ENCODE measurements at places on chromosomes 3 and 15.

DNA sequence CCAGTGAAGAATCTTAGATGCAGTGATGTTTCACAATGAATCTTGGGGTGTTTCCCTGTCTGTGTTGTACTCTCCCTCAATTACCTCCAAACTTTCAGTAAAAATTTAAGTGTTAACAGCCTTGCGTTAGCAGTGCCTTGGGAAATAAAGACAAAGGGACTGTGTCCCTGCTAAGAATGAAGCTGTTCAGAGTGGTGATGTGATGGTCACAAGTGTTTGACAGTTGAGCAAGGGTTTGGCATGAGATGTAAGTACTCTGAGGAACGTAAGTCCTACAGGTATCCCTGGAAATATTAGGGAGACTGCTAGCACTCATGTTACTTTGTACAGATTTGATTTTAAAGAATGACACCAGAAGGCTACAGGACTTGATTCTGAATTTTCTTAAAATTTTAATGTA lies 304.3 kb upstream of the DPH6 start:
- DNase-seq = no peak

DNA sequence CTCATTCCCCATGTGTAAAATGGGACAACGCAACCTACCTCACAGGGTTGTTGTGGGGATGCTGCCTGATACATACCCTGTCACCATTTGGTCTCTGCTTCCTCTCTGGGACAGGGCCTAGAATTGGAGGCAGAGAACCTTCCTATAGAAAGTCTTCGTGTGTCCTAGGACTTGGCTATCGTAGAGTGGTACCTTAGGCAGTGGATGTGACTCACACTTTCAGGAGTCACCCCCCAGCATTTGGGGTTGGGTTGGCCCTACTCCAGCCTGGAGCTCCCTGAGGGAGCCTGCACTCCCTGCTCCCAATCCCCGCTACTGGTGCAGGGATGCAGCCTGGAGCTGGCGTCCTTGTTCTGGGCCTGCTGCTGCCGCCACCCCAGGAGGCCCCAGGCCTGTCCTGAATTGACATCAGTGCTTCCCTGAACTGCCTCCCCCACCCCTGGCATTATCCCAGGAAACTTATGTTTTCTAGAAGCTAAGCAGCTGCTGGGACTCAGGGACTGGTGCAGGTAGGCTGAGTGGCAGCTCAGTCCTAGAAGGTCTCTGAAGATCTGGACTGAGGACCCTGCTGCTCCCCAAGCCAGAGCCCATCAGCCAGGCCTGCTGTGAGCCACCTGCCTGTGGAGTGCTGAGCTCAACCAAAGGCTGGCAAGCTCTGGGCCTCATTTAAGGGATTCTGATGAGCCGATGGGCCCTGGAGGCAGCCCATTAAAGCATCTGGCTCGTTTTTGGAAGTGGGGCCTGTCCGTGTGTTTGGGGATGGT lies 9.9 kb downstream of the C15orf39 start:
- DNase-seq = no peak

DNA sequence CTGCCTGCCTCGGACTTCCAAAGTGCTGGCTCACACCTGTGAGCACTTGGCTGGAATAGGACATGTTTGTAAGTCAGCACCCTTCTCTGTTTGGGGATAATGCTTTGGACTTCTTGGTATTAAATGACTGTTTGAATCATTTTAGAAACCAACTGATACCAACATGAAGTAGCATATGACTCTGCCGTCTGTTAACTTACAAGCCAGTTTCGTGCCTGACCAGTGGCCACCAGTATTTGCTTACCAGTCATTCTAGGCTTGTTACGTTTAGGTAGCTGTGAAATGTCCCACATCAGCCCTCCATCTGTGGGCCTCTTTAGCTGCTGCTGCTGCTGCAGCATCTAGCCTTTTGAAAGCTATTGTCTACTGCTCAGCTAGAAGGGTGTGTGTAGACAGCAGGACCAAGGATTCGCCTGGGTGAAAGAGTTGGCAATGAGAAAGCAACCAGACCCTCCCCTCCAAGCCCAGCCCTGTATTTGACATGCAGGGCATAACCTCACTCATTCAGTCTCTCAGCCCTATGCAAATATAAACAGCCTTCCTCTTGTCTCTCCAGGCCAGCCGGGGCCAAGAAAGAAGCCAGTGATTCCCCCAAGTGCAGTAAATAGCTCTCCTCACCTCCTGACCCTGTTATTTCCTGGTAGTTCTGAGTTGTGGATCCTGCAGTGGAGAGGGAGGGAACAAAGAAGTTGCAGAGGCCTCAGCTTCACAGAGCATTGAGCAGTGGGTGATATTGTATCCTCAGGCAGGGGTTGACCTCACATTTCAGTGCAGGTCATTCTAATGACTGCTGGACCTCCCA lies 51.0 kb downstream of the NKIRAS1 start:
- DNase-seq = no peak

DNA sequence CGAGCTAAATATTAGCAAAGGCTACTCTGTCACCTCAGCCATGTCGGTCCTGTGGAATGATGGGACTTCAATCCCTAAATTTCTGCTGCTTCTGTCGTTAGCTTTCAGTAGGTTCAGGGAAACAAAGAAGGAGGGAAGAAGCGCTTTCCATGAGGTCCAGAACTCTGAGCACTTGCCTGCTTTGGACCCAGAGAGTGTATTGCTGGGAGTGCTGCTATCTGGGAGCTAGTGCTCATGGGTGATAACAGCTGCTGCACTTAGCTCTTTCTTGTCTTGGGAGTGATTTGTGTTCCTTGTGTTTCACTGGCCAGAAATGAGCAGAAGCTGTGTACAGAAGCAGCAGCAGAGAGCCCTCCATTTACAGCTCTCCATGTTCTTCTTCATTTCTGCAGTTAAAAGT lies 369.8 kb downstream of the DIPK2A start:
- no peak for DNase-seq

- no peak for DNase-seq
Observed at GRCh38 chr15:64571857-64572291, 111.5 kb downstream of the ZNF609 start.

GRCh38 chr3:124347418-124347817 lies 355.5 kb upstream of the ROPN1 start:
- no peak for DNase-seq

GRCh38 chr3:150055332-150055731 lies 84.6 kb upstream of the PFN2 start:
- no peak for DNase-seq

- DNase-seq = no peak
Observed at GRCh38 chr3:187798531-187799530, 53.6 kb upstream of the BCL6 start.

DNA sequence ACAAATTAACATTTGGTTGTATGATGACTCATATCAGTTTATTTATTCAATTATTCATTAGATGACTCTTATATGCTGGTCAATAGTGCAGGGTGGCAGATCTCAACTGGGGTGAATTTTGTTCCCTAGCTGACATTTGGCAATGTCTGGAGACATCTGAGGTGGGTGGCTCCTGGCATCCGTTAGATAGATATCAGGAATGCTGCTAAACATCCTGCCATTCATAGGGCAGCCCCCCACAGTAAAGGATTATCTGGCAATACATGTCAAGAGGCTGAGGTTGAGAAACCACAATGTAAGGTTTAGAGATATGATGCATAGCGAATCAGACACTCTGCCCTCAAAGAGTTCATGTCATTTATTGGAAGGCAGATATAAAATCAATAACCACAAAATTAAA lies 719.9 kb downstream of the CADM2 start:
- DNase-seq = no peak

GRCh38 chr15:44501768-44502366 lies 35.1 kb upstream of the EIF3J start:
- peak; percentile 65 for DNase-seq

- no peak for DNase-seq
Observed at GRCh38 chr3:157073810-157074209, 86.1 kb downstream of the CCNL1 start.

GRCh38 chr3:78258798-78259197 lies 1218.9 kb downstream of the ROBO2 start:
- DNase-seq = no peak

DNA sequence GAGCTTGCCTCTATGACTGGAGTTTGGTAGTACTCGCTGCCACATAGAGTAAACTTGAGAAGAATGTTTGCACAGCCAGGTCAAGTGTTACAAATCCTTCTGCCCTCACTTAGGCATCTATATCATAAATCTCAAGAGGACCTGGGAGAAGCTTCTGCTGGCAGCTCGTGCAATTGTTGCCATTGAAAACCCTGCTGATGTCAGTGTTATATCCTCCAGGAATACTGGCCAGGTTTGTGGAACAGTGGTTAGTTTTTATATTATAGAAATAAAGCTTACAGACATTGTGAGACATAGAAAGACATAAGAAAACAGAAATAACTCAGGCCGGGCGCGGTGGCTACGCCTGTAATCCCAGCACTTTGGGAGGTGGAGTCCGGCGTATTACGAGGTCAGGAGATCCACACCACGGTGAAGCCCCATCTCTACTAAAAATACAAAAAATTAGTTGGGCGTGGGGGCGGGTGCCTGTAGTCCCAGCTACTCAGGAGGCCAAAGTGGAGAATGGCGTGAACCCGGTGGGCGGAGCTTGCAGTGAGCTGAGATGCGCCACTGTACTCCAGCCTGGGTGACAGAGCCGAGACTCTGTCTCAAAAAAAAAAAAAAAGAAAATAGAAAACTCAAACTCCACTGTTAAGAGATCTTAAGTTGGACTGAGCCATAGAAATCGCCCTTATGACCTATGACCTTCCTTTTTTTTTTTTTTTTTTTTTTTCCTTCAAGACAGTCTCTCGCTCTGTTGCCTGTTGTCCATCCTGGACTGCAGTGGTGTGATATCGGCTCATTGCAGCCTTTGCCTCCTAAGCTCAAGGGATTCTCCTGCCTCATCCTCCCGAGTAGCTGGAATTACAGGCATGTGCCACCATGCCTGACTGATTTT lies 2.2 kb downstream of the RPSA start:
- peak; percentile 20 for DNase-seq

GRCh38 chr3:55017876-55018275 lies 90.0 kb upstream of the LRTM1 start:
- DNase-seq = no peak

DNA sequence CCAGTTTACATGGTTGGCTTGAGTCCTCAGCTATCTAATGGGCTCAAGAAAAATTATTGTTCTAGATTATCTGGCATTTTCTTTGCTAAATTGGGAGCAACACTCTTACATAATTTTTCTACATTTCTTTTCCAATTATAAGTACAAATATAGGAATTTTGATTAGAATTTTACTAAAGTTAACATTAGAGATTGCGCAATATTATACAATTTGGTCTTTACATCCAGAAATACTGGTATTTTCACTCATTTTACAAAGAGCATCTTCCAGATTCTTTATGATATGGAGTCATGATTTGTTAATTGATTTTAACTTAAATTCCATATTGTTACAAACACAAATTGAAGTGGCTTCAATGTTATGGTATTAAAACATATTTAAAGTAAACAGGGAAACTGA lies 19.7 kb upstream of the GOLGB1 start:
- DNase-seq = no peak

- DNase-seq = no peak
Observed at GRCh38 chr3:35651851-35652250, 12.5 kb downstream of the ARPP21 start.

- DNase-seq = no peak
Observed at GRCh38 chr3:79187426-79187825, 580.4 kb downstream of the ROBO1 start.

GRCh38 chr3:143035466-143036211 lies 34.3 kb downstream of the U2SURP start:
- no peak for DNase-seq

GRCh38 chr3:161050935-161051334 lies 54.2 kb downstream of the B3GALNT1 start:
- DNase-seq = peak; percentile 22

- no peak for DNase-seq
Observed at GRCh38 chr3:114498539-114499370, 204.9 kb downstream of the TIGIT start.

DNA sequence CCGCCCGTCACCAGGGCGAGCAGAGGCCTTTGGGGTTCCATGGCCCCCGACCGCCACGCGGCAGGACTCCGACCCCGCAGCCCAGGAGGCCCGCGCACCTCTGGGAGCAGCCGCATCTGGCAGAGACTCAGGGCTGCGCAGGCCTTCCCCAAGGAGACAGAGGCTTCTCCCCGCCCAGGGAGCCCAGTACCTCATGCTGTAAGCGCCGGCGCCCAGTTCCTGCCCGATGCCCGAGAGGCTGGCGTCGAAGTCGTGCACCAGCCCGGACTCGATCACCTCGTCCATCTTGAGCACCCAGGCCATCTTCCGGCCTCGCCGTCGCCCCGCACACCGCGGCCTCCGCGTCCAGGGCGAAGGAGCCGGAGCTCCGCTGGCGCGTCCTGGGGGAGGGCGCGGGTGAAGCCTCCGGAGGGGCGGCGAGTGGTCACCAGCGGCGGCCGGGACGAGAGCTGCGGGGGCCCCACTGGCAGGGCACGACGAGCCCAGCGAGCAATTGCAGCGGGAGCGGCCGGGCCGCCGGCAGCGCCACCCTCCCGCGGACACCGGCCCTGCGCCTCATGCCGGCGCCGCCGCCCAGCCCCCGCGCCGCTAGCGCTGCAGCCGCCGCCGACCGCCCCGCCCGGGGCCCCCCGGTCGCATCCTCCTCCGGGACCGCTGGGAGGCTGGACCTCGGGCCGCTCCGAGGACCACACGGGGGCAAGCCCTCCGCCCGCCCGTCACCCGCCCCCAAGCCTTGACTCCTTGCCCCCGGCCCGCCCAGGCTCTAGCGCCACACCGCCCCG lies 468 bp downstream of the UBP1 start:
- DNase-seq = peak; percentile 76

DNA sequence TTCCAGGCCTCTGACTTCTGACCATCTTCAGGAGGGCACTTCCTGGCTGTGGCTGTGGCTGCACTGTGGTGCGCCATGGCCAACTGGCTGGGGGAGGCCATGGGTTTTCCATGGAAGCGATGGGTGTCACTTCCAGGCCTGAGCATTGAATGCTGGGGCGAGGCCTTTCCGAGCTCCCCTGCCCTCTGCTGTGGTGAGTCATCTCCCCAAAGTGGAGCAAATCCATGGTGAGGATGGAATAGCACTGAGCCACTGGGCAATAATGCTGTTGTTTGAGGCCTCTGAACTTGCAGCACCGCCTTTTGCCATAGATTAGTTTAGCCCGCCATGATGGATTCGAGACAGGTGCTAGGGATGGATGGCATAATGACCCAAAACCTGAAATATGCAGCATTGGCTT lies 155.5 kb downstream of the GABRG3 start:
- no peak for DNase-seq

- no peak for DNase-seq
Observed at GRCh38 chr3:101166150-101166549, 154.2 kb downstream of the IMPG2 start.

DNA sequence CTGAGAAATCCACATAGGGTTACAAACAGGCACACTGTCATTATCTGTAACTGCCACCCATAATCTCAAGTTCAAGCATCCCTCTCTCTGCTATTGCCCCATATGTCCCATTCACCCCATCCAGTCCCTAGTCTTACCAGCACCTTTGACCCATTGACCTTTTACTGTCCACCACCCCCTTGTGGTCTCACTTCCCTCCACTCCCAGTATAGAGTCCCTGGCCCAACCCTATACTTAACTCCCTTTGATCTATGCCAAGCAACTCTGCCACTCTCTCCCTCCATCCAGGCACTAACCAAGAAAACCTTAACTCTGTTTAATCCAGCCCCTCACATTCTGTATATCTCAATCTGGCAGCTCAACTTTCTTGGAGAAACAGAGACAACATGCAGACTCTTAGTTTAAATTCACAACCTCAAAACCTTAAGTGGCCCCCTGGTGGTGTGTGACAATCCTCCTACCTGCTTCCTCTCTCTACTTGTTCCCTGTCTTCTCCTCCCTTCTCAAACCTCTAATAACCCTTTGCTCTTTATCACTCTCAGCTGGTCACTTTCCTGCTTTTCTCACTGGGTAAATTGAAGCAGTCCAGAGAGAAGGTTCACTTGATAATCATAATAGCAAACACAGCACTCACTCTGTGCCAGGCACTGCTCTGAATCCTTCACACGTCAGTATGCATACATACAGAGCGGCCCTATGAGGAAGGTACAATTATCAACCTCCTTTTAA lies 162.7 kb downstream of the STT3B start:
- DNase-seq = peak; percentile 6

Data from erythroblast (primary cell).